Thoracic aorta (tissue), 2 donors: ENCODE measurements at places on chromosomes 7 and 10. TPM values are rescaled to one million over a fixed set of nuclear protein-coding genes. Genes with fewer than 3 reads are reported as not detected.

The SLC26A3 gene
- not detected for total RNA-seq

The COL13A1 gene
- total RNA-seq, result 34.1 TPM

GRCh38 chr10:77333610-77334340 is 303.8 kb downstream of the KCNMA1 start:
- DNase-seq, result no peak

DNA sequence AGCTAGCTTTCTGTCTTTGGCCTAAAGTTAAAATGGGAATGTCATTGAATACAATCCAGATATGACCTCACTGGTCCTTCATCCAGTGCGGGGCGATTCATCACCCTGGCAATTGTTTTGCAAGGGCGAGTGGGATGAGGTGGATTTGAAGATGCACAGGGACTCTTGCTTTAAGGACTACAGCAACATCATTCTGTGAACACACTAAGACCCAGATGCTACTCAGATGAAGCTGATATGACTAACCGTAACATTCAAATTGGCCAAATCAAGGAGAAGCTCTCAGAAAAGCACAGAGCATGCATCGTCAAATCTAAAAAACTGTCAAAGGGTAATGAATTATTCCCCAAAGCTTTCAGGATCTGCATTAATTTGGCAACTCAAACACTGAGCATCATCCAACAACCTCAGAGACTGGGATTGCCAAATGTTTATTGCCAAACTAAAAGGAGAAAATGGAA is 12.8 kb downstream of the CPA1 start:
- no peak for DNase-seq

DNA sequence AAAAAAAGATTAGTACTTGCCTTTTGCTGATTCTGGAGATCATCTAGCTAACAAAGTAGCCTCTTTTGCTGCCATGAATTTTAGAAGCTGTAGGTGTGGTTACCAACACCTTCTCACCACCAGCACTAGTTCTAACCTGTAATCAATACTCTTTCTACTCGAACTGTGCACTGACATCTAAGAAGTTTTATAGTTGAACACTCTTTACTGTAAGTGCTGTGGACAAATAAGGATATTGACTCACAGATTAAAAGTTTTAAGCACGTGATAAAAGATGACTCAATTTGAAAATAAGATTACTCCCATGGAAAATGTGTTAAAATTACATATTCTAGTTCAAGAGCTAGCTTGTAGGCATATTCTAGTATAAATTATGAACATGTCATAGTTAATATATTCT is 89.9 kb downstream of the REEP3 start:
- DNase-seq, result no peak
